ENCODE measurements at places on chromosomes 3 and 15.

- no peak for DNase-seq
Observed at GRCh38 chr3:148971401-148972163, 19.8 kb upstream of the GYG1 start.

DNA sequence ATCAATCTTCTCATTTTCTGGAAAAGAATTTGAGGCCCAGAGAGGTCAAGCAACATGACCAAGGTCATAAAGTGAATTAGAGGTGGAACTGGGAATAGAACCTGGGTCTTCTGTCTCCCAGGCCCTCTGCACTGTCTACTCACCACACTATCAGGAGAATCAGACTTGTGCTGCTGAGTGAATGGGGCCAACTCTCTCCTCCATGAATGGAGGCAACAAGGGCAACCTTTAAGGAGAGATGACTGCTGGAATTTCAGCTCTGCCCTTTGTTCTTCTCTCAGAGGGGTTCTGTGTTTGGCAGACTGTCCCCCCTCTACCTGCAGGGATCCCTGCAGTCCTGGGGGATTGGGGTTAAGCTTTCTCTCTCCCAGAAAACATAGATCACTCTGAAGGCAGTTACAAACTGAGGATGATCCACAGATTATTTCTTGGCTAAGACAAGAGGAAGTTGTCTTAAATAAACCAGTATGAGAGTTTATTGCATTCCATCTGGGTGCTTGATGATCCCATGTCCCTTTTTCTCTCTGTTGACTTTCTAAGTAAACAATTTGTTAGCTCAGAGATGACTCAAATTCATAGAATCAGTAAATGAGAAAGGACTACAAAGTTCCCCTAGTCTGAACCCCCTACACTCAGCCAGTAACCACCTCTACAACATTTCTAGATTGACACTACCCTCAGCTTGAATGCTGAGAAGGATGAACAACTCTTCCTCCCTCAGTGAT lies 99.0 kb upstream of the LIPC start:
- DNase-seq, result no peak

DNA sequence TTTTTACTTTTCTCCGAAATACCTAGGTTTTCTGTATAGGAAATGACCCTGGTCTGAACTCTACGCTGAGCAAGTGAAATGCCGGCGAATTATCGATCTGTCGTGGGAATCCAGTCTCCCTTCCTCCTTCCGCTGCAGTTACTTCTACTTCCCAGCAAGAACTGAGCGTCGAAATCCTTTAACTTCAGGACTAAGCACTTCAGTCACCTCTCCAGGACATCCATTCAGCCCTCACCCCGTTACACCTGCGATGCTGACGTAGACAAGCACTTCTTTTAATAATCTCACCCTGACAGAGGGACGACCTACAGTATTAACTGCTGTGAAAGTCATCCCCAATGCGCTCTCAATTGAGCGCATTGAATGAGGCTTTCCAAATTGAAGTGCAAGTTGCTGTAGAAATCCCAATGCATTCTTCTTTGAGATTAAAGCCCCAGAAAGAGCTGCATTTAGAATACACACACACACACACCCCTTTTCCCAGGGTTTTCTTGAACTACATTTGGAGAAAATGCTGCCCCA lies 1.3 kb downstream of the TOP2B start:
- DNase-seq, result peak; percentile 38

GRCh38 chr3:152307829-152308474 lies 39.2 kb downstream of the MBNL1 start:
- DNase-seq, result no peak

GRCh38 chr3:97257942-97258697 lies 443.7 kb downstream of the EPHA6 start:
- no peak for DNase-seq

GRCh38 chr3:138438896-138439295 lies 4.5 kb downstream of the ESYT3 start:
- no peak for DNase-seq

DNA sequence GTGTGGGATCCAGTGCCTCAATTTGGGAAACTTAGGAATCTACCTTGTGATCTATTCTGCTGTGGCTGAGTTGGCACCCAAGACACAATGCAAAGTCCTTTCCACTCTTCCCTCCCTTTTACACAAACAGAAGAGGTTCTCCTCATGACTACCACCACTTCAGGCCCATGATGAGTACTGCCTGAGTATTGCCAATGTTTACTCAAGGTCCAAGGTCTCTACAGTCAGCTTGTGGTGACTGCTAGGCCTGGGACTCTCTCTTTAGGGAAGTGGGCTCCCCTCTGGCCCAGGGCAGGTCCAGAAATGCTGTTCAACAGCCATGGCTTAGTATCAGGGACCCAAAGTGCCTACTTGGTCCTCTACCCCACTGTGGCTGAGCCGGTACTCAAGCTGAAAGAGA lies 56.8 kb upstream of the PEX5L start:
- no peak for DNase-seq

GRCh38 chr3:14957925-14958324 lies 10.5 kb downstream of the NR2C2 start:
- no peak for DNase-seq

DNA sequence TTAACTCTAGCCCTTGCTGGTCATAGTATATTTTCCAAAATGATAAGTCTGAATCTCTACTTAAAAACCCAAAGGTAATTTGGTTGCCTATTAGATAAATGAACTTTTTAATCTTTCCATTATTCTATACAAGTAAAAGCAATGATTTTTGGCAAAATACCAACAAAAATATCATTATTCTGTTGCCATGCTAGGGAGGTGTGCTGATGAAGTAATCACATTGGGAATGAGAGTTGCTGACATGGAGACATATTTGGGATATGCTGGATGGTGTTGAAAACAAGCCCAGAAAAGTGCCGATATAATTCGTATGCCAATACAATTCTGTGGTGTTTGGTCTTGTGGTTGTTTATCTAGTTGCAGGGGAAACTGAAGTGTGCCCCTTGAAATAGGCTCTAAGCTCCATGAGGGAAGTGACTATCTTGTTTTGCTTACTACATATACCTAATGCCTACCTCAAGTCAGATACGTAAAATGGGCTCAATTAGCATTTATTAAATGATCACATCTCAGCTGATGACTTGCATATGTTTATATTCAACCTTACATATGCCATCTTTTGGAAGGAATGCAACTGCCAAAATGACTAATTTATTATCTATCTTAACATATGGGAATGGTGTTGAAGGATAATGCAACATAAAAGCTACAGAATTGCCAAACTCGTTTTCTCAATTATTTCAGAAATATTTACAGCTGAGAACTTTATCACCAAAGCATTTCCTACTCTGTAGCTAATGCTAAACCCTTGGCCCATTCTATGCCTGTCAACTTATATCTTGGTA lies 5.8 kb downstream of the TOPBP1 start:
- DNase-seq, result no peak

DNA sequence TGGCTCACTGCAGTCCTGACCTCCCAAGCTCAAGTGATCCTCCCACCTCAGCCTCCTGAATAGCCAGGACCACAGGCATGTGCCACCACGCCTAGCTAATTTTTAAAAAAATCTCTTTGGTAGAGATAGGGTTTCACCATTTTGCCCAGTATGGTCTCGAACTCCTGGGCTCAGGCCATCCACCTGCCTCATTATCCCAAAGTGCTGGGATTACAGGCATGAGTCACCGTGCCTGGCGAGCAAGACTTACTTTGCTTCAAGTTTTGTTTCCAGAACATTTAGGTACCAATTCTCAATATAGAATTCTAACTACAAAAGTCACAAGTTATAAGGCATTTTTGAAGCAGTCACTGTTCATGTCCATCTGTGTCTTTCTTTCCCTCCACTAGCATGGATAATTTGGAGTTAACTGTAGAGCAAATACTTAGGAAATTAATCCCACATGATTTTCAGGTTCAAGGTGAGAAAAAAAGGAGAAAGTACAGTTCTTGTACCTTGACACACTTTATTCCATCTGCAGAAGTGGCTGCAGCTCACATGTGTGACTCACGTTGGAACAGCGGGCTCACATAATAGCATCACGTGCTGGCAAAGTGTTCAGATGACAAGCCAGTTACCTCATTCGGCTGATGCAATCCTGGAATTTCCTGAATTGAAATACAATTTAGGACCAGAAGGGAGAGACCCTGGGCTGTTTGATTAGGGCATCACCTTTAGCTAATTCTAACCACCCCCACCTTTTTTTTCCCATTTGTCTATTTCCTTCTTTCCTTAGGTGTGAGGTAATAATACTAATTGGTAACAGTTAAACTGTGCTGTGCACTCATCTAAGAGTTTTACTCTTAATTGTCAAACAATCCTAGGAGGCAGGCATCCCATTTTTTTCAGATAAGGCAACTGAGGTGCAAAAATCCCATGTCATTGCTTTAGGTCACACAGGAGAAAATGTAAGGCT lies 46.9 kb upstream of the NEDD4 start:
- no peak for DNase-seq

DNA sequence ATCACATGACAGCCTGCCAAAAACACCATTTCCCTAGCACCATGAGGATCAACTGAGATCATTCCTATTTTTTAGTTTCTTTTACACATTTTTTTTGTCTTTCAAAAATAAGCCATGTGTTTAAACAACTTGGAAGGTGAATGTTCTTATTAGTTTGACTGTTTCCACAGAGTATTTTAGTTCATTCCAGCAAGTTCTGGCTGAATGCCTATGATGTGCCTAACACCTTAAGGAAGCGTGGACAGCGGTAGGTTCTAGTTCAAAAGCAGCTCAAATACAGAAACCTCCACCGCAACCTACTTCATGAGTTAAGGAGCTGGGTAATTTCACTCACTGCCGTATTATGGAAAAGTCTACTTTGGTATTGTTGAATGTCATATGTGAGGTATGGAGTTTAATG lies 101.3 kb upstream of the ADAMTS9 start:
- no peak for DNase-seq

DNA sequence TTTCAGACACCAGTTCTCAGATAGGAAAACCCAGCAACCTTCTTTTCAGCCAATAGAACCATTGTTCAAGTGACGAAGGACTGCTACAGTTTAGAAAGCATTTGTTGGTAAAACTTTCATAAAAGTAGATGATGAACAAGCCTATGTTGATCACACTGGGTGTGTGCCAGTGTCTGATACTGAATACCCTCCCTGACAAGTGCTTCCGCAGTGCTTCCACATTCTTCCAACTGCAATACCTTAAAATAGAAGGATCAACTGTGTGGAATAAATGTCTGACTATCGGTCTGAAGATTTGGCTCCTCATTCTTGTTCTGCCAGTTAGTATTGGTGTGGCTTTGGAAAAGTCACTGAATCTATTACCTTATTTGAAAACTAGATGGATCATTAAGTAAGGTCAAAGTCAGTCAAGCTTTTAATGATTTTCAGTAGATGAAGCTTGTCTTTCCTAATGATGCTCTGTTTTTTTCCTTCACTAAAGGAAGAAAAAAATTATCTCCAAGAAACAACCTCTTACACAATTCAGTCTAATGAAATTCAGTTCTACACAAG lies 479.4 kb upstream of the CBLB start:
- DNase-seq, result no peak

- DNase-seq, result no peak
Observed at GRCh38 chr3:58340594-58341244, 8.0 kb downstream of the PXK start.

DNA sequence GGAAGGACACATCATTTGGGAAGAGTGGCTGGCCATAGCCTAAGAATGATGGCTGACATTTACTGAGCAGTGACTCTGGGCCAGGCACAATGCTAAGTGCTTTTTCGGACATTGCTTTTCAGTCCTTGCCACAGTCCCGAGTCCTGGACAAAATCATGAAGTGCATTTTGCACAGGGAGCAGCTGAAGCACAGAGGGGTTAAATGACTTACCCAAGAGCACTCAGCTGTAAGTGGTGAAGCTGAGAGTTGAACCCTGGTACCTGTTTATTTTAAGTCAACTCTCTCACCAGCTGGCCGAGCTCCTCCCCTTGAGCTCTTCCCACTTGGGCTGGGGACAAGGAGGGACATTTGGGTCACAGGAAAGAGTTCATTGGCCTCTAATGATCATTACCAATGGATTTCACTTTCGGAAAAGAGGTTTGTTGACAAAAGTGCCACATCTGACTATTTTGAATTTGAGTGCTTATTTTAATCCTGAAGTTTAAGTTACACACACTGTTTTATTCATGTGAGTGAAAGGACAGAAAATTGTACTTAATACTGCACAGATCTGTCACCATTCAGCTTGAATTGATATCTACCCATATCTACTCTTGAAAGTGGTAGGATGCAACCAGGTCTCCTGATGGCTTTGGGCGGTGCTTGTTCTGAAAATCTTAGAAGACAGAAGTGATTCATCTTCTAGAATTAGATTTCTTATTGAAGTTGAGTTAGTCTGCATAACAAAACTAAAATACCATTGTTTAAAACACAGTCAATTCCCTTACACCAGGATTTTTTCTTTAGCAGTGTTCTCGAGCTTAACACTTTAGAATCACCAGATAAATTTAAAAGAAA lies 368.7 kb upstream of the PROK2 start:
- no peak for DNase-seq

DNA sequence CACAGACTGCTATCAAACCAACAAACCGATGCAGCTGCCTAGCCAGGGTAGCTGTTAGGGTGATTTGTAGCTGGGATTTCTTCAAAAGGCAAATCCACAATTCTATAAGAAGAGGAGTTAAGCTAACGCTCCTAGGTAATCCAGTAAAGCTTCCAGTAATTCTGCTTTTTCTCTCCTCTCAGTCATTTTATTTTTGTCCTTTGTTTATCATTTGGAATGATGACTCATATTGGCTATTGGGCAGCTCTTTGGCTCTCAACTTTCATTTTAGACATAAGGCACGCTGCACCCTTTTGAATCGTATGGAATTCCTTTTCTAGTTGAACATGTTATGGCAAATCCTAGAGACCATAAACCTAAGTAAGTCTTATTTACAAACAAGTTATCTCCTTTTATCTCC lies 53.2 kb upstream of the PPARG start:
- no peak for DNase-seq

GRCh38 chr3:168796339-168796738 lies 700.6 kb upstream of the GOLIM4 start:
- no peak for DNase-seq

GRCh38 chr3:171293142-171293782 lies 166.9 kb downstream of the TNIK start:
- DNase-seq, result no peak

- DNase-seq, result no peak
Observed at GRCh38 chr15:38589502-38589901, 24.9 kb upstream of the RASGRP1 start.

- DNase-seq, result no peak
Observed at GRCh38 chr3:175065497-175065896, 206.4 kb downstream of the NAALADL2 start.

DNA sequence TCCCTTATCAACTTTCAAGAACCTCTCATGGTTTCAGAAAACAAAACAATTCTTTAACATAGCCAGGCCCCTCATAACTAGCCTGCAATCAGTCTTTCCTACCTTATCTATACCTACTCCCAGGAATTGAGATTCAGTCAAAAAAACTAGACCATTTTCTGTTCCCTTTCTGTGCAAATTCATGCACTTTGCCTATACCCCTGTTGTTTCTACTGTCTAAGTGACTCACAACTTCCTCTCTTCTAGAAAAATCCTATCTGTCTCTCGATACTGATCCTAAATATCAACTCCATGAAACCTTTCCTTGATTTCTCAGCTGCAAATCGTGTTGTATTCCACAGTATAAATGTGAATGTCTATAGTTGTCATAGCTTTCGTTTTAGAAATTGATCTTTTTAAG lies 10.9 kb upstream of the IL1RAP start:
- DNase-seq, result no peak
